GM10248 (cell line): ENCODE measurements at places on chromosomes 12 and 14.

GRCh38 chr12:106190581-106190980, 51.8 kb upstream of the NUAK1 start:
- DNase-seq: no peak

GRCh38 chr12:80059875-80060274, 39.5 kb upstream of the OTOGL start:
- DNase-seq: no peak

- no peak for DNase-seq
Measured at GRCh38 chr12:124406043-124406442, 111.2 kb downstream of the RFLNA start.

DNA sequence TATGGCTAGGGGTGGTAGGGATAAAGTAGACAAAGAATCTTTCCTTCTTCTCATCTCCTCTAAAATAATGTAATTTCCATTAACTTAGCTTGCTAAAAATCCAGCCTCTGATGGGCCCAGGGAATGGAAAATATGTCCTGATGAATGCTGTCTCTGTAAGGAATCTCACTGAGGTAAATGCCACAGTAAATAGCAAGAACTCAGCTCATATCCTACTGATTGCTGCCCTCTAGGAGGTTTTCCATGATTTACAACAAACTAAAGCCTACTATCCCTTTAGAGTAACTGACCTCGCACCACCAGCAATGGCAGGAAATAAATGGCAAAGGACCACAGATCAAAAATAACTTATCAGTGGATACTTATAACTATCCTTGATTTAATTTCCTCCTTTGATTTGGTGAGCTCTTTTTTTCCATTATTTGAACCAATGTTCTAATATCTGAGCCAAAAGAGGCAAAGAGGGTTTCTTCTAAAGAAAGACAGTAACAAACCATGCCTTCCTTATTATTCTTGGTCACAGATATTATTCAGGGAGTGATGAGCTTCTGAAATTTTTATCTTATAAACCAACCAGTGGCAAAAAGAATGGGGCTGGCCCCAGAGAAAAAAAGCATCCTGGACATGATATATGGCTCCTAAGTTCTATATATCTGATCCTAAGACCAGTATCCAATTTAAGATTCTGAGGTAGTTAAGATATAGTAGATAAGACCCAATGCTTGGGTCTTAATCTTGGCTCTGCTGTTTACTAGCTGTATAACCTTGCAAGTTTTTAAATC, 43.8 kb downstream of the SENP1 start:
- no peak for DNase-seq

- peak; percentile 54 for DNase-seq
Measured at GRCh38 chr14:89384023-89384422, 33.0 kb downstream of the FOXN3 start.

DNA sequence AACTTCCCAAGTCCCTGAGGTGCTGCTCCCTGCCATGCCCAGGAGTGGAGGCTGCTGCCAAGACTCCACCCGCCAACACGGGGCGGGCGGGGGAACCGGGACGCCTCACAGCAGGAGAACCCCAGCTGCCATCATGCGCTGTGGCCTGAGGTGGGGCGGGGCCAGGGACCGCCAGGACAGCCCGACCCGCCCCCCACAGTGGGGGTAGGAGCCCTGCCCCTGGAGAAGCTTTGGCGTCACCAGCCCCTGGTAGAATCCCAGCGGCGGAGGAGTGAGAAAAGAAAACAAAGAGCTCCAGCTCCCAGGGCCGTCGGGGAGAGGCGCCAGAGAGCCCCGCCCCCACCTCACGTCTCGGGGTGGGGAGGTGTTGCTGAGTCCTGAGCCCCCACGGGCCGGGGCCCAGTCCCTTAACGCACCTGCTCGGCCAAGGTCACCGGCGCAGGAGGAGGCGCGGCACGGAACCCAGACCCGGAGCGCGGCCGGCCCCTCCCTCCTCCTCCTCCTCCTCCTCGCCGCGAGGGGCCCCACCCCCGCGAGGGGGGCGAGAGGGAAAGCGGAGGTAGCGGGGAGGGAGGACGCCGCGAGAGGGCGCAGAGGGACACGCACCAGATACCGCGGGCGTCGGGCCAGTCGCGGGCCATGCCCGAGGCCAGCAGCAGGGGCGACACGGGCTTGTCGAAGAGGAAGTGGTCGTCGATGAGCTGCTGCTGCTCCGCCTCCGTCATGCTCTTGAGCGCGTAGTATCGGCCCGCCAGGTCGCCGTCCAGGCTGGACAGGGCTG, 1.8 kb downstream of the CKB start:
- DNase-seq: peak; percentile 79

GRCh38 chr12:109010259-109010658, 10.6 kb downstream of the SVOP start:
- DNase-seq: no peak

DNA sequence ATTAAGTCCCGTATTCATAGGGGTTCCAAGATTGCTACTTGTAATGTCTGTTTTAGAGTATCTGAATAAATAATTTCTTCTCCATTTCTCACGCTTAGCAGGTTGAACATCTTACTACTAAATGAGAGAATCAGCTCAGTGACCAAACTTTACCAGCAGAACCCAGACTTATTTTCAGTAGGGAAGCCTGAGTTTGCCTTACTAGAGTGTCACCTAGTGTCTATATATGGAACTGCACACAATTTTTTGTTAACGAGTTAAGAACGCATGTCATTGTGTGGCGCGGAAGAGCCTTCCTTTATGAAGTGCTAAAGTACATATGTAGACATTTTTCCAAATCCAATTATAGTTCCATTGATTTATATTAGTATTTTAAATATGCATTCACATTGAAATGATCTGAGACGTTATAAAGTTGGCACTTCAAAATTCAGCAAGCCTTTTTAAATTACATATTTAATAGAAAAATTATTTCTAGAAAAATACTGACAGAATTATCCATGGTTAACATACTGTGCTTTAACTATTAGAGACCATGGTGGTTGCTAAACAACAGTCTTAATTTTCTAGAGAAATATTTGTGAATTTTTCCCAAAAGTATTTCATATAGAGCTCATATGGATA, 88.3 kb downstream of the RPS29 start:
- peak; percentile 59 for DNase-seq

DNA sequence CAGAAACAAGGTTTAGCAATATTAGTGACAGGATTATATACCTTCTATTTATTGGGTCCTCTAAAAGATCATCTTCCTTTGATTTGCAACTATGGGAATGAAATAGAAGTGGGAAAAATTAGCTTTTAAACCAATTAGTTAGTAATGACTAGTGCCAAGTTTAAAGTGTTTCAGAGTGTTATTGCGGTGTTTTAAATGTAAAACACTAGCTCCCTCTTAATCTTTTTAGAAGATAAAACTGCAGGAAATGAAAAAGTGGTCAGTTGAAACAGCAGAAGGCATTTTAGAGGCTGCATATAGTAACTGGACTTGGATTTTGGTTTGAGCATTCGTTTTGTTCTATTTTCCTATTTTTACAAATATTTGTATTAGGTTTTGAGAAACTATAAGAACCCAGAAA, 286.2 kb downstream of the RAD51B start:
- DNase-seq: no peak

DNA sequence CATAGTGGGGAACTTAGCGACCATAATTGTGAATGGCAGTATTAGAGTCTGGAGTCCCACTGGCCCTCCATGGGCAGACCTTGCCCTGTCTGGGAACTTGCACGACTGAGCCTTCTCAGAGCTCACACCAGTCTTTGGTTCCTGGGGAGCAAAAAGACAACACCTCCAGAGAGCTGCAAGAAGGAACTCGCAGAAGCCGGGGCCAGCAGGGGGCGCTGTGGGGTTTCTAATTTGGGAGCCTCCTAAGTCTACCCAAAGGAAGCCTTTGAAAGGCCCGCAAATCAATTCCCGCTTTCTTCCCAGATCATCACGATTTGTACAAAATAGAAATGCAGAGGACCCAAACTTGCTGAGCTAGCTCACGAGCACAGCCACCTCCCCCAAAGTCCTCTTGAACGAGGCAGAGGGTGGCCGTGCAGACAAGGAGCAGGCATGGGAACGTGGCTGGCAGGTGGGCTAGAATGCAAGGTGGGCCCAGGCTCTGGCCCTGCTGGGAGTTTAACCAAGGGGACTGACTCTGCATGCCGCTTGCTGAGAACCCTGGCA, 46.3 kb upstream of the FBXO21 start:
- DNase-seq: peak; percentile 75

DNA sequence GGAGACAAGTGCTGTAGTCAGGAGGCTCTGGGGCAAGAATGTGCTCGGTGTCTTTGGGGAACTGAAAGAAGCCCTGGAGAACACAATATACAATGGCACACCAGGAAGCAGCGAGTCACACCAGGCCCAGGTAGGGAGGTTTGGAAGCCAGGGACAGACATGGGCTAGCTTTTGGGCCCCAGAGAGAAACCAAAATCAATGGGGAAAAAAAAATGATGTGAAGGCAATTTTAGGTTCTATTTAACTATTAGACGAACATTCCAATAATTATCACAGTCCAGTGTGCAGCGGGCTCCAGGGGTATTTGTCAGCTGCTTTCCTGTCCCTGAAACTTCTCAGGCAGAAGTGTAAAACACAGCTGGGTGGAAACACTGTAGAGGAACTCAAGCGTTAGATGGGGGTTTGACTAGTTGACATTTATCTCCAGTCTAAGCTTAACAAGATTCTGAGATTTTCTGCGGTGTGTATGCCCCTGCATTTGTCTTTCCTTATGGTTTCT, 21.8 kb upstream of the EGLN3 start:
- no peak for DNase-seq

GRCh38 chr12:101305226-101305779, 25.4 kb downstream of the UTP20 start:
- no peak for DNase-seq

- no peak for DNase-seq
Measured at GRCh38 chr12:106960443-106960842, 4.7 kb downstream of the TMEM263 start.

- DNase-seq: no peak
Measured at GRCh38 chr14:51365241-51365965, 125.4 kb downstream of the TMX1 start.

GRCh38 chr14:59939828-59940227, 19.9 kb downstream of the LRRC9 start:
- no peak for DNase-seq

GRCh38 chr12:67599691-67600090, 48.9 kb upstream of the DYRK2 start:
- DNase-seq: no peak

- no peak for DNase-seq
Measured at GRCh38 chr14:61551384-61551783, 143.9 kb upstream of the HIF1A start.

GRCh38 chr14:50928002-50928635, 16.2 kb downstream of the PYGL start:
- DNase-seq: peak; percentile 32

- no peak for DNase-seq
Measured at GRCh38 chr14:58104808-58105207, 47.2 kb downstream of the ARMH4 start.

DNA sequence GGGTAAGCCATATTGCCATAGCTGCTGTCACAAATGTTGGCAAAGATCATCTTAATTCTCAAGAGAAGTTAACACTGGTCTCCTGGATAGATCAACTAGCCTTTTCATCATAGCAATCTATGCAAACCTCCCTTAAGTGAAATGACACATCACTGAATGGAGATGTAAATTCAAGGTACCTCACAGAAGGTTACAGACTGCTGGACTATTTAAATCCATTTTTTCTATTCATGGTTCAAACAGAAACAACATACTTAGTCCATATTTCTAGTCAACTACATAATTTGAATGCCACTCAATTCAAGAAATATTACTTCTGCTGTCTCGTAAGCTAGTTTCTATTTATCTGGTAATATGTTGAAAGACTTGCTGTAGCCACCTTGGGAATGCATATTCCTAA, 748.3 kb downstream of the C12orf50 start:
- DNase-seq: peak; percentile 3

DNA sequence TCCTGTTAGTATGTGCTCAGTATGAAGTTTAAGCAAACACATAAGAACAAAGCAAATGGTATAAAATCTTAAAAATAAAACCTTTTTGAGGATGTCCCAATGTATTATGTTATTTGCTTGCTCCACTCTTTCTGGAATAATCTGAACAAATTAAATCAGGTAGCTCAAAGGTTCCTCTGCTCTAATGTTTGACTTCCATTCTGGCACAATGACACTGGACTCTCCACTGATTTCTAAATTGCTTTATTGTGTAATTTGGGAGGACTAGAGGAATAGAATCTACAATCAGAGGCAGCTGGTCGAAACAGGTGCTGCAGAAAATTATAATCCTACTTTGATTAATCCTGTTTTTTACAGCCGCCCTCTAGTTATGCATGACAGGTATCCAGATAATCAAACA, 523.7 kb upstream of the FOXG1 start:
- DNase-seq: no peak

- DNase-seq: no peak
Measured at GRCh38 chr14:62455446-62455845, 589.8 kb downstream of the KCNH5 start.

- DNase-seq: no peak
Measured at GRCh38 chr14:22791301-22791700, 23.9 kb downstream of the SLC7A7 start.

- DNase-seq: no peak
Measured at GRCh38 chr12:11555195-11555594, 94.3 kb upstream of the ETV6 start.

DNA sequence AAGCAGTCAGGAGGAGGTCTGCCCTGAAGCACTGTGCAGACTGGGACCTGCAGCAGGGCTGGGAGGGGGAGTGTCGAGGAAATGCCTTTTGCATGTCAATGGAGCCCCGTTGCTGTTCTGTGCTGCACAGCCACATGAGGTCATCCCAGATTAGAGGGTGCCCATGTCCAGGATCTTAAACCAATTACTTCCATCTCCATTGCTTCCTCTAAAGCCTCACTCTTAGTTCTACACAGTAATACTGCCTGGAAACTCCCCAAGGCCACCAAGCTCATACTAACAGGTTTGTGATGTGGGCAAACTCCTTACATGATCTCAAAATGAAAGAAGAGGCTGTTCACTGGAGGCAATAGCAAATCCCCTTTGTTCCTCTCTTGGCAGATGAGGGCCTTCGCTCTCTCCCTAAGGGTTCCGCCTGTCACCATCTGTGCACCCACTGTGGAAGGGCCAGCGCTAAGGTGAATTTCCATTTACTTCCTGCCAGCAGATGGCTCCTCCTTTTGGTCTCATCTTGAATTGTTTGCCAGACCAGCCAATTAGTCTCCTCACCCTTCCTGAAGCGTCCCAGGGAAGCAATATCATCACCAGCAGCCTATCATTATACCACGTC, 35.4 kb upstream of the LTA4H start:
- DNase-seq: no peak

DNA sequence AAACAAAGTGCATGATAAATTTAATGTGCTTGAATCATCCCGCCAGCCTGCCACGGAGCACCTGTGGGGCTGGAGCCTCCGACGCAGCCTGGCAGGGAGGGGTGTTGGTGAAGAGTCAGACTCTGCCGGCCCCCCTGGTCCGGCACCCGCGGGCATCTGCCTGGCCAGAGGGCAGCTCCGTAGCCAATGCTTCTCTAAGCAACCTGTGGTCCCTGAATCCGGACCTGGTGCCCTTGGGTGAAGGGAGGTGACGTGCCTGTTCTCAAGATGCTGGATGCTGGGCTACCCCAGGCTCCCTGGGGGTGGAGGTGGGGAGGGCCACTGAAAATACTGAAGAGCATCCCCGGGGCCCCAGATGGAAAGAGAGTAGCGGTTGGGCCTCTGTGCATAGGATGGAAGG, 158.6 kb upstream of the C14orf180 start:
- DNase-seq: no peak

GRCh38 chr14:88209273-88209672, 113.8 kb downstream of the KCNK10 start:
- DNase-seq: peak; percentile 38

- peak; percentile 20 for DNase-seq
Measured at GRCh38 chr12:46933947-46934346, 108.2 kb upstream of the SLC38A4 start.
